Activated T-helper 1 cell treated with anti-CD3 and anti-CD28 coated beads, Interleukin-2, amount 50 U/mL, for 16 hours (primary cell): ENCODE measurements at places on chromosomes 12 and 14.

DNA sequence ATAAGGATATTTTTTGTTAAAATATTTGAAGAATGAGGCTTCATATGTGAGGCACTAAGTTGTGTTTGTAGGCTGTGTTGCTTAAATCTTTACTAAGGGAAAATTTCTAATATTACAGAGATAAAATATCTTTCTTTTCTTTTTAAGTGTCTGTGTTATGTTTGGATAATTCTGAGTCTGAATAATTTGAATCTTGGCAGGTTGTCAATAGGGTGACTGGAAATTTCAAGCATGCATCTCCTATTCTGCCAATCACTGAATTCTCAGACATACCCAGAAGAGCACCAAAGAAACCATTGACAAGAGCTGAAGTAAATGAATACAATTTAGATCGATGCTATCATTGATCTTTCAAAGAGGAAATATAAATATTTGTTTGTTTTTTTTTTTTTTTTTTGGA, 29.4 kb downstream of the TMPO start:
- DNase-seq = no peak

DNA sequence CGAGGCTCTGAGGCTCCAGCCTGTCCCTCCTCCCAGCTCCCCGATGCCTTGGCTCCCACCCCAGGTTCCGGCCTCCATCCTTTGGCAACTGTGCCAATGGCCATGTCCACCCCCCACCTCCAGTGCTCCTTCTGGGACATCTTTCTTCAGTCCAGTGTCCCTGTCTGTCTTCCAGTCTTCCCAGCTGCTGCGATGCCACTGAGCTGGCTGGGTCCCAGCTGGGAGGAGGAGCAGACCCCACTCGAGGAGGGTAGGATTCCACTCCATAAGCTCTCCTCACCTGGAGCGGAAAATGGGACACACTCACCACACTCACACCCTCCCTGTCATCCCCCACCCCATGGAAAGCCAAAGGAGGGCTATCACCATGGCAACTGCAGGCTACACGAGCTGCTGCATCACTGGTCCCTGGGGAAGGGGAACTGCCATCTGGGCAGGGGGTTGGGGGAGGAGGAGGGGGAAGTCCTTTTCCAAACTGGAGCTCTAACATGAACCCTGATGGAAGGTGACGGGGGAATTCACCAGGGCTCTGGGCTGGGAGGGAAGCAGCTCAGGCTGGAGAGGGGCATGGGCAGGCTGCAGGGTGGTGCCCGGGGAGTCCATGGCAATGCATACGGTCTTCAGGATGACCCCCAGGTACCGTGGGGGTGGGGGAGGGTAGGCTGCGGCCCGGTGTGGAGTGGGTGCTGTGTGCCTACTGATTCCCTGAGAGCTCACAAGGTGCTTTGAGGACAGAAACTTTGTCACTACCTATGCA, 94.3 kb downstream of the LRRC74A start:
- no peak for DNase-seq

DNA sequence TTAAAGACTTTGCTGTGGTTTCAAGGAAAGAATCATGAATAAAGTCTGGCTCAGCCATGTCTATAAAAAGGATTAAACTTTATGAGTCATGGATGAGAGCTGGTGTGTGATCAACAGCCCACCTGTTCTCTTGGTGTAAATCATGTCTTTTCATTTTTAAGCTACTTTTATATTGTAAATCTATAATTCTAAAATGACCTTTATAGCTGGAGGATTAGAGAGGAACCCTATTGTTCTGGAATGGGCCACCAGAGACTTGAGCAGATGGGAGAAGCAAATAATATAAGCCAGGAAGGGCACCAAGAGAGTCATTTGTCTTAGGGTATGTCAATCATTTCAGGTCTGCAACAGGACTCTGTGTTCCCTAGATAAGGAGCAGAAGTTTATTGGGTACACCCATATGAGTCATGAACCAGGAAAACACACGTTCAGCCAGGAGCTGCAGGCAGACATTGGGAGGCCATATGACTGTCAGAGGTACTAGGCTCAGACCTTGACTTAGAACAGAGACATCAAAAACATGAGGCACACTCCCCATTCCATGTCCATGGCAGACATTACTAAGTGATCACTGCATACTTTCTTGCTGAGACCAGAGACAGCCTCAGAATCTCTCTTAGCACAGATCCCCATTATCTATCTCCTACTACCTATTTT, 49.3 kb downstream of the NDUFA12 start:
- no peak for DNase-seq

- DNase-seq = no peak
Observed at GRCh38 chr12:52369211-52369610, 1.9 kb upstream of the KRT85 start.

DNA sequence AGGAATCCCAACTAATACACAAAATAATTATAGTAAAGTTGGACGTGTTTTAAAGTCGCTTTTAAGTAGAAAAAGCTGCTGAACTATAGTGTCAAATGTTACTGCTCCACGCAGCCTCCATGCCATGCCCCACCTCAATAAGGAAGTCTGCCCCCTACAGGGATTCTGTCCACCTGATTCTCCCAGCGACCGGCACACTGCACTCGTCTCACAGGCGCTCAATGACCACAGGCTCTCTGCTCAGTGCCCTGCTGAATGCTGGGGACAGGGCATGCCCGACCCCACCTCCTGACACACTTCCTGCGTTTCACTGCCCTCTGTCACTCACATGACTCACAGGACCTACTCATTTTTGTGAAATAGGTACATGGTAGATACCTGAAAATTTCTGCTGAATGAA, 48.9 kb downstream of the BDKRB1 start:
- no peak for DNase-seq

GRCh38 chr12:89768586-89769482, 60.2 kb upstream of the ATP2B1 start:
- DNase-seq = no peak

DNA sequence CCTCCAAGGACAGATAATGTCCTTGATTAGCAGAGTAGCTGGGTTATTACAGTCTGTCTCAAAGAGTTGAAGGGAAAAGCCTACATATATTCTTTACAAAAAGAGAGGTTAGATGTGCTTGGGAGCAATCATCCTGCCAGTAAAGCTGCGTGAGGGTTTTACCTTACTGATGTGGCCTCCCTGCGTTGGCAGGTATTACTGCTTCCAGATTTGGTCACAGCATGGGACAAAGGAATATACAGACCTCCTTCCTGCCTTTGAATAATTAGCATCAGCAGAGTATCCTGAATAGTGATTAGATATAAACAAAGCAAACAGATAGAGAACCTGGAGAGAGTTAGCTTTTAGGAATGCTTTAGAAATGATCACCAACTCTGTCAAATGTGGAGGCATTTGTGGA, 69.6 kb downstream of the TMTC2 start:
- no peak for DNase-seq

DNA sequence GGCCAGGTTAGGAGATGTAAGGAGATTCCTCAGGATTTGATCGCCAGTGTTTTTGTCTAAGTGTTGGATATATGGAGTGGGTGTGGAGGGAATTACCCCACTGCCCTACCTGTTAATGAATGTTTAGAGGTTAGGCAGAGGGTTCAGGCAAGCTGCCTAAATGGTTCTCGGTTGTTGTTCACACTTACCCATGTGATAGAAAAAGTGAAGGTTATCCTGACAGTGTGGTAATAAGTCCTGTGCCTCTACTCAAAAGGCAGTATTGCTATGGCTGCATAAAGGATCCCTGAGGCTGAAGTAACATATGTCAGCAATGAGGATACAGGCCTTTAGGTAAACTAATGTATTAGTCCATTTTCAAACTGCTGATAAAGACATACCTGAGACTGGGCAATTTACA, 112.0 kb downstream of the GPHN start:
- no peak for DNase-seq

DNA sequence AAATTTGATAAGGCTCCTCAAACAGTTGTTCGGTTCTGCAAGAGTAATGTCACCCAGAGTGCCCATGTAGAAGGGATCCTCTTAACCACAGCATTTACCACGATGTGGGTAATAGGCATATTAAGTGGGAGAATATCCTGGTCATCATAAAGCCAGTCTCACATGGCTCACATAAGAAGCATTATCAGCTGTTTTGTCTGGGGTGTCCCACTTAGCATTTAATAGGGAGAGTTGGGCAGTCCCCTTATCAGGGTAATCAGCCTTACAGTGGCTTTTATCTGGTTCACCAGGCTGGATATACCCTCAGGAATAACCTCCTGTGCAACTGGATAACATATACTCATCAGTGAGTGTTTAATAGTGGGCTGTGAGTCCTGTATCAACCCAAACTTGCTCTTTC, 12.9 kb upstream of the TMEM263 start:
- DNase-seq = no peak

DNA sequence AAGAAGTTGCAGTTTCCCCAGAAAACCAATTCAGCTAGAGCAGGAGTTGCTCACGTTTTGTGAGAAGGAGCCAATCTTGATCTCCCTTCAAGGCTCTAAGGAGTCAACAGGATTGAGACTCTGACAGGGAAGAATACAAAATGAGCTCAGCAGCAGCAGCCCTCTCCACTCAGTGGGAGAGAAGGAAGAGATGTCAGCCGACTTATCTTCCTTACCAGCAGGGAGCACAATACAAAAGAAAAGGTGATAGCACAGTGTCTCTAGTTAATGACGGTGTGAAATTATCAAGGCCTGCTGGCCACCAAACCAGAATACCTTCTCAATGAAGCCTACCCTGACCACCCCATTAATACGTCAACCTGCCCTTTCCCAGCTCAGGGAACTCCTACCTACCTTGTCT, 223.6 kb upstream of the TMPO start:
- no peak for DNase-seq

DNA sequence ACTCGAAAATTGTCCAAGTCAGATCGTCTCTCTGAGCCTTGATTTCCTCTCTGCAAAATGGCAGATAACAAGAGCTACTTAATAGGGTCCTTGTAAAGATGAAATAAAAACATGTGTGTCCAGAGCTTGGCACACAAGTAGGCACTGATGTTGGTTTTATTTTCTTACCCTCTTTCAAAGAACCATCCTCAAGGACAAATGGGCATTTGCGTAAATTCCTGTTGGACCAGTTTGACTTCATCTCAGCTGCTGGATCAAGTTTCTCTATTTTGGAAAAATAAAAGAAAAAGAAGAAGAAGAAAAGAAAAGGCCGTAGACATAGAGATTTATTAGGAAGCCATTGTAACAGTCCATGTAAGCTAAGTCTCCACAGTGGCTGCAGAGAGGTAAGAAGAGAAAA, 47.2 kb downstream of the MAP1LC3B2 start:
- no peak for DNase-seq

GRCh38 chr14:104843006-104843405, 22.1 kb upstream of the CEP170B start:
- no peak for DNase-seq

GRCh38 chr12:125024949-125025563, 31.6 kb downstream of the BRI3BP start:
- DNase-seq = no peak

DNA sequence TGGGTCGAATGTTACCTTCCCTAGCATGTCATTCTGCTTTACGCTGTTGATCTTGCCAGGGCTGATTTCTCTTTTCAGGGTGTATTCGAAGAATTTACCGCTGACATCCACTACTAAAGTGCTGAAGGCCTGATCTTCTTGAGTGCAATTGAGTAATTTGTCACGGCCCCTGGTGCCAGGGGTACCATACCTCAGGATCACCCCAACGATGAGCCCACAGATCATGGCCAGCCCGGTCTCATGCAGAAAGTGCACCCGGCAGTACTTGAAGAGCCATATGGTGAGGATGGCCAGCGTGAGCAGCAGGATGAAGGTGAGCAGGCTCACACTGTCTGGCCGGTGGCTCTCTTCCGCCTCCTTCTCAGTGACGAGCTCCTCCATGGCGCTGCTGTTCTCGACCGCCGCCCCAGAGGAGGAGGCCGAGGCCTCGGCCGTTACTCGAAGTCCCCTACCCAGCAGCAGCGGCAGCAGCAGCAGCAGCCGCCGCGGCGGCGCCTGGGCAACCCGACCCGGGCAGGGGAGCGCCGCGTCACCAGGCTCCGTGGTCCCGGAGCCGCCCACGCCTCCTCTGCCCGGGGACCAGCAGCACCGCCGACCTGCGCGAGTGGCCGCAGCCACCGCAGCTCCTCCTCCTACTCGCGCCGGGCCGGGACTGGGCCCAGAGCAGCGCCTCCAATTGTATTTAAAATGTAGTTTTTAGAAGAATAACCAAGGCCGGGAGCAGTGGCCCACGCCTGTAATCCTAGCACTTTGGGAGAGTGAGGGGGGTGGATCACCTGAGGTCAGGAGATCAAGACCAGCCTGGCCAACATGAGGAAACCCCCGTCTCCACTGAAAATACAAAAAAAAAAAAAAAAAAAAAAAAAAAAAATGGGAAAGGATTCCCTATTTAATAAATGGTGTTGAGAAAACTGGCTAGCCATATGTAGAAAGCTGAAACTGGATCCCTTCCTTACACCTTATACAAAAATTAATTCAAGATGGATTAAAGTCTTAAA, 58.5 kb upstream of the TMPO start:
- no peak for DNase-seq

GRCh38 chr12:127389923-127390322, 877.0 kb upstream of the TMEM132C start:
- no peak for DNase-seq

- DNase-seq = no peak
Observed at GRCh38 chr12:5276327-5276880, 155.5 kb upstream of the NTF3 start.

GRCh38 chr12:79322905-79323304, 367.9 kb downstream of the PAWR start:
- DNase-seq = no peak

GRCh38 chr14:103880348-103881267, 33.2 kb upstream of the PPP1R13B start:
- no peak for DNase-seq

DNA sequence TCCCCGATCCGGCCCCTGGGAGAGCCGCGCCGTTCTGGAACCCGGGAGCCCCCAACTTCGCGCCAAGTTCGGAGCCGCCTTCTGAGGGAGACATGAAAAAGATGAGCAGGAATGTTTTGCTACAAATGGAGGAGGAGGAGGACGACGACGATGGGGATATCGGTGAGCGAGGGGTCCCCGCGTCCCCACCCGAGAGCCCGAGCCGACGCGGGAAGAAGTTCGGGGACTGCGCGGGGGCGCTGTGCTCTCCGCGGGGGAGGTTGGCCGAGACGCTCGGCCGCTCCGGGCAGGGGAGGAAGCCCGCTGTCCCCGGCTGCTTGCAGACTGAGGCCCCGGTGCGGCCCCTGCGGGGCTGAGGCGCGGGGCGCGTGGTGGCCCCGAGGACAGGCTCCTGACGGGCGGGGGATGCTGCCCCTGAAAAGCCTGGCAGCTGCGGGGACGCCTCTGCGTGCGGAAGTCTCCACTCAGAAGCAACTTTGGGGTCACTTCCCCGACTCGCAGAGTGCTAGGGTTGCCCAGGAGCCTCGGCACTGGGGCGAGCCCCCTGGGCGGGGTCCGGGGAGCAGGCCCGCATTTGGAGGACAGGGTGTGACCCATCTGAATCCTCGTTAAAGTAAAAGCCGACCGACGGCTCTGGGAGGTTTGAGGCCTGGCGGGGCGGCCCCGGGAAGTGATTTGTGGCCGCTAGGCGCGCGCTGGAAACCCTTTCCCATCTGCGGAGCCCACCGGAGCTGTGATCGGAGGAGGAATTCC, 511 bp downstream of the ANO6 start:
- peak; percentile 9 for DNase-seq

GRCh38 chr14:28382444-28383190, 384.0 kb upstream of the FOXG1 start:
- no peak for DNase-seq
